ENCODE measurements at places on chromosomes 5 and 9.

GRCh38 chr9:120100595-120100994, 479.4 kb downstream of the CDK5RAP2 start:
- no peak for DNase-seq

GRCh38 chr9:98993570-98993945, 49.9 kb downstream of the COL15A1 start:
- no peak for DNase-seq

DNA sequence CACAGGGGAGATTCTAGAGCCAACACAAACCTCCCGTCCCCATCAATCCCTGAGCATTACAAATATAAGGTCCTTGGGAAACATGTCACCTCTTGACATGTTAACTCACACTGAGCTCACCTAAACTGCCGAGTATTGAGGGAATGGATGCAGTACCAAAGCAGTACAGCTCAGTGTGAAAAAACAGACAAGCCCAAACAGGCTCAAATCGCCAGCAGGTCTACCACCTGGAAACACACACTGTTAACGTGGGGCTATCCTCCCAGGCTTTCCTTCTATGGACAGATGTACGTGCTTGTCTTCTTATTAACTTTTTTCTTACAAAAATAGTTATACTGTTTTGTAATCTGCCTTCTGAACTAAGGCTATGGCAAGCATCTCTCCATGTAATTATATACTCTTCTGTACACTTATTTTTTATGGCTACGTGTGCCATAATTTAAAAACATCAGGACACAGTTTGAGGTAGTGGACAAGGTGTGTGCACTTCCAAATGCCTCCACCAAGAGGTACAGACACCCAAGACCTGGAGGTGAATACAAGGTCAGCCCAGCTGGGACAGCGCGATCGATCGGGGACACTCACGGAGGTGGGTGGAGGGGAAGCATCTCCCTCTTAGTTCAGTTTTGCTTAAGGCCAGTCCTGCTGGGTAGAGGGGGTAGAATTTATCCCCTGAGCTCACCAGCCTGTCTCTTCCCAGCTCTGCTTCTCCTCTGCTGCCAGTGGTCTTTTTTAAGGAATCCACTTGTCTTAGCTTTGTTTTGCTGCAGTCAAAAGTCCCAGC, 76.5 kb downstream of the DAP start:
- DNase-seq = no peak

DNA sequence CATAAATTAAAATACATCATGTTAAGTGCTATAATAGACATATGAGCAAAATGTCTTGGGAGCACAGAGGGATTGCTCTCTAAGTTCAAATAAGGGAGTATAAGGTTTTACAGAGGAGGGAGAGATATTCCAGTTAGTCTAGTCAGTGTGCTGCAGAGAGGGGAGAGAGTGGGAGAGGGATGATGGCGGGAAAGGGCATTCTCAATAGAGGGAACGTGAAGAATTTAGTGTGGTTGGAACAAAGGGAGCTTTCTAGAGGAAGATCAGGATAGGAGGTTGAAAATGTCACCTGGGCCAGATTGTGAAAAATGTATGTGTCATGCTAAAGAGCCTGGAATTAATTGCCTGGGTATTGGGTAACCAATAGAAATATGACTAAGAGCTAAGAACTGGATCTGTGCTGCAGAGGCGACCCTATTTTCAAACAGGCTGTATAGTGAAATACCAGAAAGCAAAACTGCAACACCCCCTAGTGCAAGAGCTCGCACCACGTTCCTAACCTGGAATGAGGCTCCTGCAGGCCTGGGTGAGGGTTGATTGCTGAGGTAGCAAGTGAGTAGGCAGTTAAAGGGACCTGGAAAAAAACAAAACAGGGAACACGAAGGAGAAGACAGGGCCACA, 791.8 kb upstream of the C9orf72 start:
- no peak for DNase-seq

DNA sequence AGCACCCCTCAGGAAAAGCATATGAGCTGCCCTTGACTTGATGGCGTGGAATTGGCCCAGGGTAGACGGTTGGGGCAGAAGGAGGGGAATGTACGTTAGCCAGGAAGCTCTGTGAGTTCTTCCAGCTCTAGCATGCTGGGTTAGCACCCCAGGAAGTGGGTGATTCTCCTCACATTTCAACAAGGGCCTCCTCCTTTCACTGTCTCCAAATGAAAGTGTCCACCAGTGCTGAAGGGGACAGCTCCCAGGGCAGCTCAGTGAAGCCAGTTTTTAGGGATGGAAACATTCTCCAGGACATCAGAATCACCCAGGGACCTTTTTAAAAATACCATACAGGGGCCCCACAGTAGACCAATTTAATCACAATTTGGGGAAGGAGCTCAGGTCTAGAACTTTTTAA, 17.2 kb upstream of the AFAP1L1 start:
- no peak for DNase-seq

DNA sequence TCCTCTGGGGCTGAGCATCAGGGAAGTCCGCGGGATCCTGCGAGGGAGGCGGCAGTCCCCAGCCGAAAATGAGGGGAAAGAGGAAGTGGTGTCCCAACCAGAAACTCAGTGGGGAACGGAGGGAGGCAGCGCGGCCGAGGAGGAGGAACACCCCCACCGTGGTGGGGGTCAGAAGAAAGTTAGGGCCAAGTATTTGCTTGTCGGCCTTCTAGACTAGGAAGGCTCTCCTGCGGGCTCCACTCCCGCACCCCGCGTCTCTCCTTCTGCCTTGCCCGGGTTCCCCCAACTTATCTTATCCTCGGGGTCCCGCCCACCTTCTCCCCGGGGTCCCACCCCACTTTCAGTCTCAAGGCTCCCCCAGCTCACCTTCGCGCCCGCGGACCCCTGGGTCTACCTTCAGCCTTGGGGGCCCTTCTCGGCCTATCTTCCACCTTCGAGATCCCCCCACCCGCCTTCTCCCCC, 557 bp upstream of the PHF2 start:
- peak; percentile 44 for DNase-seq

DNA sequence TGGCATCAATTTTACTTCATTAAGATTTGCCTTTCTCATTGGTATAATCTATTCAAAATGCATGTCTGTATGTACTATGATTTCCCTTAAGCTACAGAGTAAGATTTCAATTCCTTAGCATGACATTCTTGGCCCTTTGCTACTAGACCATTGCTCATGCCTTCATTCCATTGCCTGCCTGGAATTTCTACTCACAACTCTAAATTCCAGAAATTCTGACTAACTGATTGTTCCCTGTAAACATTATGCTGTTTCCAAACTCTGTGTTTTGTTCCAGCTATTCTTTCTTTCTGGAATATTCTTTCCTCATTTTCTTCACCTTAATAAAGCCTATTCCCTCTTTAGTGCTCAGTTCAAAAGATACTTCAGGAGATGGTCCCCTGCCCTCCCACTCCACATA, 568.8 kb upstream of the SEMA6A start:
- no peak for DNase-seq

GRCh38 chr5:130871346-130872086, 293.5 kb downstream of the HINT1 start:
- peak; percentile 60 for DNase-seq

GRCh38 chr5:110262749-110263148, 463.7 kb downstream of the TMEM232 start:
- DNase-seq = no peak

DNA sequence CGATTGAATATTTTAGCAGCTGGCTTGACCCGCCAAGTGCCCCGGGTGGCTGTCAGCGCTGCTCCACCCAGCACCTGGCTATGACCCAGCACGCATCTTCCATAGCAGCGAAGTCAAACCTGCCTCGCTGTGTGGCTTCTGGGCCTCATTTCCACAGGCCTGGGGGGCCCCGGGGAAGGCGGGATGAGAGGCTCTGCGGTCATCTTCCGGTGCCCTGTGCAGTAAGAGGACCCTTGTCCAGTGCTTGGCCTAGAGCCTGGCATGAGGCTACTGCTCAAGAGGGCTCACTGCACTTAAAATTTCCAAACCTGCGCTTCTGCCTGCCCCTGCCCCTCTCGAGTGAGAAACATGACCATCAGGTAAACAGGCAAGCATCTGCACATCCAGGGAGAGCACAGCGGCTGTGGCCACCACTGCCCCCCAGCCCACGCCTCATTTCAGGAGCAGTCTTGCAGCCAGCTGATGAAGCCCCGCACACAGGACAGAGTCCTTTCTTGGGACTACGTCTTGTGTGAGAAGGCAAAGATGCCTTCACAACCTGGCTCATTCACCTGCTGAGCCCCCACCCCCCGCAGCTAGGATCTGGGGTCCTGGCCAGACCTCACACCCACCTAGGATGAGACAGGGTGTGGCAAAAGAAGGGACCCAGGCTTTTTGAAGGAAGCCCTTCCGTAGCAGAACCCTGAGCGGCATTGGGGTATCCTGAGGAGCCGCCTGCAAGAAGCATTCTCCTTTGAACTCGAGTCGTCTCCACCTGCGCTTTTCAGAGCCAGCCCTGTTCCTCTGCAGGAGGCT, 69.5 kb upstream of the UNC5A start:
- DNase-seq = no peak

DNA sequence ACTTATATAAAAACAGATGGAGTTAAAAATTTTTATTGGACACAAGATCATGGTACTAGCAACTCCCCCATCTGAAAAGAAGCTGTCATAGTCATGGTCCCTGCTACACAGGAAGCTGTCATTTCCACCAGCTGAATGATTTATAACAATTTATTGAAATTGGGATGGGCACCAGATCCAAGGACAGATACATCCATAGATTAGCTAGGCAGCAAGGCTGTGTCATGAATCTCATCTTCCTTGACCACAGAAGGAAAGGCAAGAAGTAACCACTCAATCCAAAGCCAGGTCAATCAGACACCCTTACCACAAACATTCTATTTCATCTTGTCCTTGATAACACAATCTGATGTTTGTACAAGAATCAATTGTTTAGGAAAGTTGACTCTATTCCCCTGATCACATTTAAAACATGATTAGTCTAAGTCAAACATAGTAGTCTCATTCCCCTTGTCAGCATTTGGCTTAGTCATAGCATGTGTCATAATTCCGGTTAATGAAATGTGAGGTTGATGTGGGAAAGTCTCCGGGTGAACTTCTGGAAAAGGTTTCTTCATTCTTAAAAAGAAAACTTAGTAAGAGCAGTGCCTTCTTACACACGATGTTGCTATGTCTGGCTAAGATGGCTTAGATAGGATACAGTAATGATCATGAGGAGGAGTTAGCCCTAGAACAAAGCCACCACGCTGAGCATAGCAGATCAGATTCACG, 462.6 kb upstream of the PAPPA start:
- DNase-seq = no peak

DNA sequence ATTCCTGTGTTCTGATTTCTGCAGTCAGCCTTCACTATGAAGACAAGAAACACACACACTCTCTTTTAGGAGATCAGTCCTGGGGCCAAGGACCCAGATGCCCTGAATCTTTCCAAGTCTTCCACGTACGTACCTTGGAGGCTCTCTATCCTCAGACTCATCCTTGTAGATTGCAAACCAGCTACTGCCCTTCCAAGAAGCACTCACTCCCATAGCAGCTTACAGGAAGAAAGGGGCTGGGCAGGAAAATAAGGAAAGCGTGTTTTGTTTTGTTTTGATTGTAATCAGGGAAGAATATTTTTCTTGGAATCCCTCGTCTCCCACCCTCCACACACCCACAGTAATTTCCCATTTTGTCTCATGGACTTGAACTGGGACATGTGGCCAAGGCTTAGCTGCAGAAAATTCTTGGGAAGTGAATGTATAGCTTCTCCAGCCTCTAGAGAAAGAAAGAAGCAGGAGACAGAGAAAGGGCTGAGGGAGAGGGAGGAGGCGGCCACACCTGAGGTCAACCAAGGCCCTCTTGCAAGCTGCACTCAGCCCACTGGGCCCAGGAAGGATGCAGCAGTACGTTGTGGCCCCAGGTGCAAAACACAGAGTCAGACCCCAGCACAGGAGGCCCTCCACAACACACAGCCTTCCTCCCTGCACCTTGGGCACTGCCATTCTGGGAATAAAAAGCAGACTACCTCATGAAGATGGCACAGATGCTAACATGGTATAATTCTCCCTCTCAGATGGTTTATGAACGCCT, 29.9 kb downstream of the IRX2 start:
- no peak for DNase-seq

GRCh38 chr5:129617206-129617605, 130.7 kb upstream of the MINAR2 start:
- DNase-seq = no peak

- DNase-seq = no peak
Measured at GRCh38 chr5:59069438-59070079, 486.7 kb downstream of the RAB3C start.

DNA sequence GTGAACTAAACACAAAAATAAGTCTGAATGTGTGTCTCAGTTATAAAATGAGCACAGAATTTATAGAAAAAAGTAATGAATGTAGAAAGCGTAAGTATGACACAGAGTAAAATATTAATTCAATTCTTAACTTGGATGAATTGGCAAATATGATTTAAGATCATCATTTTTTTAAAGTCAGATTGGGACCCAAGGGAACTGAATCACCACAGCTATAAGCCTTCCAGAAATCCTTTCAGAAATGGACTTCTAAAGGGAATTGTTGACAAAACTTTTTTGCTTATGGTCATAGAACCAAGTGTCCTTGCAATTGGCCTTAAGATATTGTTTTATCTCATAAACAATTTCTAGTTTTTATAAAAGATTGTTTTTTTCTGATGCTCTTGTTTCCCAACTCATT, 495.1 kb upstream of the DAB2 start:
- DNase-seq = no peak

DNA sequence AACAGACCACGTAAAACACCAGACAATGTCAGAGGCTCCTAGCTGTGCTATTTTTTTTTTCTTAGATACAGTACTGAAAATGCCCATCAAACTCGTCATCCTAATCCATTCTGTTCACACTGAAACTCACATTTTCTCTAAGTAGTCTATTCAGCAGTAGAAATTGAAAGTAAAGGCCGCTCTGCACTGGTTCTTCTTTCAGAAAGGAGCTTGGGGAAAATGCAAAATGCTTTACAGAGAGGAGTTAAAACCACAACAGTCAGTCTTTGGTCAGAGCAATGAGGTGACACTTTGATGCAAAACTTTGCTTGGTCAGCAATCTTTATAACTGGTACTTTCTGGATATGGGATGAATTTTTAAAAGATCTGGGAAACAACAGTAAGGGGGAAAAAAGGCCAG, 43.8 kb upstream of the SUSD1 start:
- no peak for DNase-seq

DNA sequence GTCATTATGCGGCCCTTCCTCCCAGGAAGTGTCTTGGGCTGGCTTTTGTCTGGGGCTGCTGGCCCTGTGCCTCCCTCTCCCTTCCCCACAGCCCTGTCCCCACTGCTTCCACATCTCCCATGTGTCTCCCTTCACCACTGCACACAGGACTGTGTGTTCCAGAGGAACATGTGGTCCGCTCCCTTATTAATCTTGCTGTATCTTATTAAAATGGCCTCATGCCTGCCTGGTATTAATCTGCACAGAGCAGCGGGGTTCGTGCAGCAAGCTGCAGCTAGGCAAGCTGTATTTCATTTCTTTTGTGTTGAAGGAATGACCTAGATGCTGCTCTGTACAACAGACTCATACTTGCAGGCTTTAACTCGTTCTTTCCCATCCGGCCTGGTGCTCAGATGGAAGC, 130.5 kb downstream of the SPOCK1 start:
- DNase-seq = no peak

DNA sequence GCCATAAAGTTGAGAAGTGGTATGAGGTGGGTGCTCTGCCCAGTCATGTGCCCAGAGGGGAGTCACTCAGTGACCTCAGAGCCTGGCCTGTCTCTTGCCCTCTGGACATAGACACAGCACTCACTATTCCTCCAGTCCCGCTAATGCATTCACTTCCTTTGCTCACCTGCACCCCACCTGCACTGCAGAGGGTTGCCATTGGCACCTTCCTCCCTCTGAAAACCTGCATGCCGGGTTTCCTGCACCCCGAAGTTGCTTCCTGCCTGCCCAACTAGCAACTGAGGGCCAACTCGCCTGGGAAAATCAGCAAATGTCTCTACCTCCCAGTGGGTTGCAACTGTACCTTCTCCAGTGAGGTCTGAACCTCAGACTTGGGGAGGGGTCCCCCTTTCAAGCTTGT, 48.1 kb upstream of the SPTLC1 start:
- DNase-seq = no peak

All from CD4-positive, alpha-beta memory T cell (primary cell).